Mucosa of descending colon (tissue), 3 donors: ENCODE measurements at places on chromosomes 1 and 21. TPM values are rescaled to one million over a fixed set of nuclear protein-coding genes. Genes with fewer than 3 reads are reported as not detected.

RBM15 gene
- total RNA-seq: 26.7 TPM

GNG4 gene
- 7.7 TPM for total RNA-seq

ITLN2 gene
- total RNA-seq: not detected

GJA5 gene
- 3.0 TPM for total RNA-seq

CYP4X1 gene
- 3.0 TPM for total RNA-seq

CD247 gene
- total RNA-seq: 6.1 TPM

OR2L5 gene
- total RNA-seq: not detected

CACNA1S gene
- total RNA-seq: not detected

KRTAP13-2 gene
- total RNA-seq: 0.47 TPM

HUNK gene
- total RNA-seq: 12.3 TPM

KISS1 gene
- 1.3 TPM for total RNA-seq

EPHB2 gene
- 70.8 TPM for total RNA-seq

VWA5B1 gene
- 2.1 TPM for total RNA-seq

TMPRSS2 gene
- 283 TPM for total RNA-seq
